ENCODE measurements at places on chromosomes 12 and 14.
A peak's percentile ranks its signal among the peaks of the same experiment; 100 is the strongest.

DNA sequence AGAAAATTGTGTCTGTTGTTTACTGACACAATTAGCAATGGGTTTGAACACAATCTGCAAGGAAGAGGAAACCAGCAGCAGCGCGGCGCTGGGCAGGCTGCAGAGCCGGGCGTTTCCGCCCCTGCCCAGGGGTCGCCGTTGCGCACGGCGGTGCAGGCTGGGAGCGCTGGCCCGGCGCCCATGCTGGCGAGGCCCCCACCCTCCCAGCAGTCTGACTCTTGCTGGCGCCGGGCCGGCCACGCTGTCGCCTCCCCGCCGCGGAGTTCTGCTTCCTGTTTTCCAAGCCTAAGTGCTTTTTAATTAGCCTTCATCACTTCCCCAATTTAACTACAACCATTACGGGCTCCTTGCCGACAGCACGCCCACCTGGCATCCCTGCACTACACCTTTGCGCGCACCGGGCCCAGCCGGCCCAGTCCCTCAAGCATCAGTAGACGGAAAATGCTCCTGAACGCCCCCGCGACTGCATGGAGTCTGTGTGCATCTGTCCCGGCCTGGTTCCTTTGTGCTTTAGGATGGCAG lies 212.1 kb downstream of the GXYLT1 start:
- peak; percentile 68 for DNase-seq

DNA sequence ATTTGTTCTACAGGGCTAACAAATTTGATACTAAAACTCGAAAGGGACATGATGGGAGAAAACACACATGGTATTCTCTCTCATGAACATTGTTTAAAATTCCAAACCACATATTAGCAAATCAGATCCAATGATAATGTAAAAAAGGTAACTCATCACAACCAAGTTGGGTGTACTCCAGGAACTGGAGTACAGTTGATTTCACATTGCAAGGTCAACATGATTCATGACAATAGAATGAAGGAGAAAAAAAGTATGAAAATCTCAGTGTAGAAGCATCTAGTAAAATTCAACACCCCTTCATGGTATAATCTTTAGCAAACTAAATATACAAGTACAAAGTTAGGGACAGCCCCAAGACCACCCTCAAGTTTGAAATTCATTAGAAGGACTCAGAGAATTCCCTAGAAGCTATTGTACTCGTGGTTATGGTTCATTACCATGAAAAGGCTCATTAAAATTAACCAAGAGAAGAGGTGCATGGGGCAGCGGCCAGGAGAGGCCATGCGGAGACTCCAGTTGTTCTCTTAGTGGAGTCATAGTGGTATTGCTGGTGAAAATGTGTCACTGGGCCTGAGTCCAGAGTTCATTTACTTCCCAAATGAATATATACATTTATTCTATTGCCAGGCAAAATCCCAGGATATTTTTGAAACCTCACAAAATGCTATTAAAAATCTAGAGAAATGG lies 3.1 kb upstream of the CDCA4 start:
- DNase-seq = no peak

- DNase-seq = no peak
Observed at GRCh38 chr14:53128303-53129028, 24.7 kb downstream of the DDHD1 start.

DNA sequence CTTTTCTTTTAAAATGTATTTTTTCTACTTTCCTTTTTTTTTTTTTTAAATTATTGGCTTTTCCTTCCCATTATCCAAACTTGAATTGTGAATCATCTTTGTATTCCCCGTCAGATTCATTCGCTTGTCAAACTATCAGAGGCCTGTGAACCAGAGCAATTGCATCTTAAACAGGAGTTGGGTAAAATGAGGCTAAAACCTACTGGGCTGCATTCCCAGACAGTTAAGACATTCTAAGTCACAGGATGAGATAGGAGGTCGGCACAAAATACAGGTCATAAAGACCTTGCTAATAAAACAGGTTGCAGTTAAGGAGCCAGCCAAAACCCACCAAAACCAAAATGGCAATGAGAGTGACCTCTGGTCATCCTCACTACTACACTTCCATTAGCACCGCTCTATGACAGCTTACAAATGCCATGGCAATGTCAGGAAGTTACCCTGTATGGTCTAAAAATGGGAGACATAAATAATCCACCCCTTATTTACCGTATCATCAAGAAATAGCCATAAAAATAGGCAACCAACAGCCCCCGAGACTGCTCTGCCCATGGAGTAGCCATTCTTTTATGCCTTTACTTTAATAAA lies 19.9 kb downstream of the FUT8 start:
- DNase-seq = no peak

DNA sequence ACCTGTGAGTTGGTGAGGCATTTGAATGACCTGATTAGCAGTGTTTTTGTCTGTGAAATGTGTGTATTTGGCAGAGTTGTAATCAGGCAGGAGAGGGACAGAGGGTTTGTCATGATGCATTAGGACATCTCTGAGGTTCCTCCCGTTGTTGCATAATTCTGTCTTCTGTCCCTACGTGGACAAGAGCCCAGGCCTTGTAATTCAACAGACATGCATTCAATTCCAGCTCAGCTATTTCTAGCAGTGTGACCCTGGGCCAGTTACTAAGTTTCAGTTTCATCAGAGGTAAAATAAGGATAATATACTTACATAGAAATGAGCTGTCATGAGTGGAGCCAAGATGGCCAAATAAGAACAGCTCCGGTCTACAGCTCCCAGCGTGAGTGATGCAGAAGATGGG lies 208.6 kb downstream of the SLC38A4 start:
- DNase-seq = no peak

GRCh38 chr14:68978172-68978911 lies 760 bp downstream of the ACTN1 start:
- DNase-seq = no peak

GRCh38 chr14:72845683-72846082 lies 48.2 kb downstream of the DPF3 start:
- DNase-seq = no peak

GRCh38 chr14:23660290-23661226 lies 24.4 kb downstream of the DHRS2 start:
- DNase-seq = no peak

DNA sequence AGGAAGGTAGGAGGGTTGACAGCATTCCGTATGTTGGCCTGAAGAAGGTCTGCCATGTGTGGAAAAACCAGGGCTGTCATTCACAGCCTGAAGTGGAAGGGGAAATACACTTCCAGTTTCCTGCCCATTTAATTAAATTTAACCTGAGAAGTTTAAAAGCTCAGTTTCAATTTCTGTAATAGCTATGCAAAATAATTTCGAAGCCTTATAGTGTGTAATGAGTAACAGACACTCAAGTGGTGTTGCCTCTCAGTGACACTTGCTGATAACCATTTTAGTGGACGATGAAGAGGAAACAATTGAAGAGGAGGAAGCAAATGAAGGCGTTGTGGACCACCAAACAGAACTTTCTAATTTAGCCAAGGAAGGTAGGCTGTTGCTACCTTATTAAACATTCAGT lies 44.8 kb downstream of the EP400 start:
- no peak for DNase-seq

DNA sequence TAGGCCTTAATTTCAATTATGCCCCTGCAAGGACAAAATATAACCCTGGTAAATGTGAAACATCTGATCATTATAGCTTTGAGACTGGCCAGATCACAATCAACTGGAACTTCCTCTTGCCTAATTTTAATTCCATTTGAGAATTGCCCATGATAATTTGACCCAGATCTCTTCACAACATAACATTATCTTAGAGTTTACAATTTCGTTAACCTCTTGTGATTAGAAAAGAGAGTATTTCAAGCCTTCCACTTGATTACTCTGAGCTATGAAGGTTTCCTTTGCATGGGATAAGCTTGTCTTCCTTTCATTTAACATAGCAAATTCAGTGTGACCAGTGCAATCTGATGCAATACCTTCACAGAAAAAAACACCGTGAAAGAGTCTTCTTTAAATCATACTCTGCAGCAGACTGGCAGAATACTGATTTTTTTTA lies 143.6 kb downstream of the DUSP6 start:
- no peak for DNase-seq

- no peak for DNase-seq
Observed at GRCh38 chr12:128314611-128315010, 47.6 kb downstream of the TMEM132C start.

GRCh38 chr12:42760550-42760949 lies 171.0 kb upstream of the PRICKLE1 start:
- DNase-seq = no peak

DNA sequence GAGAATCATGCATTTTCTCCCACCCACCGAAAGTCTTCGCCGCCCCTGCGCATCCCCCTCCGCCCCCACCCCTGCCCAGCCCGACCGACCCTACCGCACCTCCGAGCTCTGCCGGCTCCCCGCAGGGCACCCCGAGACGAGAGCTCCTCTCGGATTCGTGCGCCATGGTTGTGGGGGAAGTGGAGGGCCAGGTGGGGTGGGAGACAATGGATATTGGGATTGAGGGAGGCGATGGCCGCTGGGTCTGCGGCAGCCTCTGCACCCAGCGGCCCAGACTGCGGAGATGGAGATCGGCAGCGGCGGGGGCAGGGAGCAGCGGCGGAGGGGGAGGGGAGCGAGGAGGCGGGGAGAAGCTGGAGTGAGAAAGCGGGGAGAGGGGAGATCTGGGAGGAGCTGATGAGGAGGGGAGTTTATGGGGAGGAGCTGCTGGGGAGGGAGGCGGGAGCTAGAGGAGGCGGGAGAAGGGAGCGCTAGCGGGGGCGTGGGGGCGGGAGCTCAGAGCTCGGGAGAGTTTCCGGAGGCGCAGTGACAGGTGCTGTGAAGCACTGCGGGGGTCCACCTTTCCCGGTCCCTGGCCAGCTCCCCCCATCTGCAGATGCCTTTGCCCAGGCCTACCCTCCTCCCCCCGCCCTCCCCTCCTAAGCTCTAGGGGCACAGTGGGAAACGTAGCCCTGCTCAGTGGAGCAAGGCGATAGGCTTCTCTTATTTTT lies at the start of gene SALL2:
TSS of gene SALL2 (minus strand) at position 385 of the 710 bp plus-strand sequence. CDS start at position 166, 219 bp downstream.
- DNase-seq = no peak

DNA sequence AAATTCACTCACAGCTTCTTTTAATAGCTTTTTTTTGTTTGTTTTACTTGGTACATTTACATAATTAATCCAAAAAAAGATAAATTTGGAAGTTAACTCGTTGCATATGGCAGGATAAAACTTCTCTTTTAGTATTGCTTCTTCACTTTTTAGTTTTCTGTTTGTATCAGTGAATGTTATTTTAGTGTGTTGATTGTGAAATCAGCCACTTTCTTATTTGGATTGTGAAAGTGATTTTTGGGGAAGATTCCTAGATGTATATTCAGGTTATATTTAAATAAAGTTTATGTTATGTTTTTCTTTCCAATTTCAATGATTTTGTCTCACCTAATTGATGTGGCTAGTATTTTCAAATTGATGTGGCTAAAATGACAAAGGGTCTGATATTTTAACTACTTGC lies 693.9 kb upstream of the MGAT4C start:
- no peak for DNase-seq

DNA sequence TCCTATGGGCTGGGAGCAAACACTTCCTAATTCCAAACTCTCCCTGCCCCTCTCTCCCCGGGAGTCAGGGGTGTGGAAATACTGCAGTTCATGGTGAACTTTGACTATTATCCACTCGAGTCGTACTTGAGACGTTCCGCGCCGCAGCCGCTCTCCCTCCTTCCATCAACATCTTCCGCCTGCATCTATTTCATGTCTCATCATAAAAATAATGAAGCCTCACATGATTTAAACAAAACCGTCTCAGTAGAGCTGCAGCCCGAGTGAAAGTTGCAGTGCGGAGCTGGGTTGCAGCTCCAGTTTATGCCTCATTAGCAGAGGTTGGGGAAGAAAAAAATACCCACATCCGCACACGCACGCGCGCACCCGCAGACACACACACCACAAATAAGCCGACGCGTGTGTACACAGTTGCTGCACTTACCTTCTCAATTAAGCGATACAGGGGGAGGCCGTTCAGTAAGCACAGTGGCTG lies 283 bp downstream of the LMO3 start:
- DNase-seq = no peak

GRCh38 chr14:81305743-81306142 lies 85.0 kb upstream of the GTF2A1 start:
- no peak for DNase-seq

- no peak for DNase-seq
Observed at GRCh38 chr14:65356327-65356836, 56.1 kb upstream of the FUT8 start.

DNA sequence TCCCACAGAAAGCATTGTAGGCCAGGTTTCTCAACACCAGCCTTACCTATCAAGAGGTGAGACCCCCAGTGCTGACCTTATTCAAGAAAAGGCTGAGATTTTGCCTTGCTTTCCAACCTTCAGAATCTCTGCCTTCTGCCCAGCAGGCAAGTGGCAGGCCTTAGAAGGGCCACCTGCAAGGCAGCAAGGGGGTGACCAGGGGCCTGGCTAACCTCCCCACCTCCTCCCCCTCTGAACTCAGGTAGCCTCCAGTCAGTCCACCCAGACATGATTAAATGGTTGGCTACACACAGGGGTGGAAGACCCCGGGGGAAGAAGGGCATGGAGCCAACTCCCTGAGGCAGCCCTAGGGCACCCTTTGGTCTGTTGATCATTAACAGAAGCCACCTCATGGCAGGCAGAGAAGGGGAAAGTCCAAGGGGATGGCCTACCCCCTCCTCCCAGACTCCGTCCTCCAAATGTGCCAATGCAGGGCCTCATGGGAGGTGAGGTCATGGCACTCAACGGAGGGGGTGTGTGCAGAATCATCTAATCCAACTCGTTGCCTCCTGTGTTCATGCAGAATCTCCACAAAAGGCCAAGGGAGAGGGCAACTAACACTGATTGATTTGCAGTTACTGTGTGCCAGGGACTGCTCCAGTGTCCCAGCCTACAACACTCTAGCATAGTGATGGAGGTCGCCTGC lies 8.5 kb downstream of the ZFP36L1 start:
- DNase-seq = no peak

- no peak for DNase-seq
Observed at GRCh38 chr12:31773223-31773750, 44.5 kb upstream of the AMN1 start.

- DNase-seq = no peak
Observed at GRCh38 chr14:68787092-68787992, 5.5 kb downstream of the ZFP36L1 start.

GRCh38 chr14:61322011-61322798 lies 826 bp downstream of the PRKCH start:
- DNase-seq = no peak

GRCh38 chr12:94829552-94829951 lies 173.9 kb downstream of the NDUFA12 start:
- no peak for DNase-seq

DNA sequence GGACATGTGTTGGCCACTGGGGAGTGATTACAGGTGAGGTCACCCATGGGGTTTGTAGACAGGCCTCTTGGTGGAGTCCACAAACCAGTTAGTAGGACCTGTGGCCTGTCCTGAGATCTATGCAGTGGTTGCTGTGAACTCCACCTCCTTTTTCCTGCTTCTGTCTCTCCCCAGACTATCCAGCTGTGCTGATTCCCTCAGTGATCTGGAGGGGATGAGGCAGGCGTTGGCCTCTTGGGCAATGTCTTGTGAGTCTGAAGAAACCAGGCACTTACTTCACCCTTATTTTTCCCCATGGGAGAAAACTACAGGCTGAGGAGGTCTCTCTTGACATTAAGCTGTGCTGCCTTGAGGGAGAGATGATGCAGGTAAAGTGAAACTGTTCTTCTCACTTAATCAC lies 257.2 kb upstream of the PRICKLE1 start:
- DNase-seq = no peak
